Amygdala (tissue), 56 donors: ENCODE measurements at places on chromosomes 12 and 14.

DNA sequence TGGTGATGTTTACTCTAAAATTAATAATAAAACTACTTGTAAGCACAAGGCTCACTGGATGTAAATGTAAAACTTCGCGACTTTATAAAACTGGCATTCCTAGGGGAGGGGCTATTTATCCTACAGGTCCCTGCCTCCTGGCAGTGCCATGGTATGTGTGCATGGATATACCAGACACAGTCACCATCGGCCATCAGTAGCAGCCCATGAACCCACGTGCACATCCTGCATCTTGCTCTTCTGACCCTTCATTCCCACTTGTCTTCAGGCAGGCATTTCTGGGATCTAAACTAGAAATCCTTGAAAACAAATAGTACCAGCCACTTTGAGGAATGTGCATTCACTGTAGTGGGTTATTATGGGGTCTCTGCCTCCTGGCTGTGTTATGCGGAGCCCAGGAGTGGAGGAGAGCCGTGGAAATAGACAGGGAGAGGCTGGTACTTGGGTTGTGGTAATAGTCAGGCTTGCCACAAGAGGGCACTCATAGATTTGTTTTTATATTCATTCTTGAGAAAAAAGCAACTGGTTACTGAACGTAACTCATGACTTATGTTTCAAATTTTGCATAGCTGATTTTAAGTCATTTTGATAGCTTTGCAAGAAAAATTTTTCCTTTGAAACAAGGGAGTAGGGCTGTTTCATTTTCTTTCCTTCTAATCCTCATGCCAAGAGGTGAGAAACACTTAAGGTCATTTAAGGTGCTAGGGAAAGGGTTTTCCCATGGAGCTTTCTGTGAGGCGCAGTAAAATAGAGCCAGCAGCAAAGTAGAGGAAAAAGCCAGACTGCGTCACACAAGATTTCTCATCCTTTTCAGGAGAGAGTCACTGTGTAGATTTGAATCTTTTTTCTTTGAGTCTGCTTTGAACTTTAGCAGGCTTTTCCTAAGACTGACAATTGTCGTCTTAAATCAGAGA, 17.4 kb upstream of the GALNT16 start:
- peak; percentile 43 for DNase-seq

DNA sequence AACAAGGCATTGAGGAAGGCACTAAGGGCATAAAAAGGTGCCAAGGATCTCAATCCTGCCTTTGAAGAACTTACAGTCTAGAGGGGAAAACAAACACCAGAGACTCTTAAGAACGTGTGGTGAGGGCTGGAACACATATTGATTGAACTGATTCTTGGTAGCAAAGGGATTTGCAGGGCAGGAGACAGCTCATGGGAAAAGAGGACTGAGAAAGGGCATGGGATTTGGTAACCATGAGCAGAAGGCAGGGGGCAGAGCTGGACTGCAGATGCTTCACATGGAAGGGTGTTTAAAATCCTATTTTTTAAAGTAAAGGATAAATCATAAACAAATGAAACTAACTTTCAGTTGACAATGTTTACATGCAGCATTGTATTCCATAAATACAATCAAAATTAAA, 203.1 kb downstream of the ITPR2 start:
- DNase-seq, result no peak

DNA sequence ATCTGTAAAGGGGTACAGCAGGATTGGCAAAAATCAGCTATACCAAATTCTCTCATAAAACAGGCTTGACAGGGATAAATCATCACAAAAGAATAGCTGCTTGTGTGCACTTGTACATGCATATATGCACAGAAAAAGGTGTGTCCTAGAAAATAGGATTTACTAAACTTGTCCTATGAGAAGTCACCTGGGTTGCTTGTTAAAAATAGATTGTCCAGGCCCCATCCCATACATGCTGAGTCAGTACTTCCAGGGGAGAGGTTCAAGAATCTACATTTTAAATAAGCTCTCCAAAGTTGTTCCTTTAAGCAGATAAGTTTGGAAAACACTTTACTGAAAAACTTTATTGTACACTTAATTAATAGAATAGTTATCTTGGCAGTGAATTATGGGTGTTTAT, 123.1 kb downstream of the ANO6 start:
- DNase-seq, result no peak

GRCh38 chr12:89994911-89995310, 286.3 kb upstream of the ATP2B1 start:
- no peak for DNase-seq

GRCh38 chr12:112191201-112191600, 65.8 kb downstream of the TRAFD1 start:
- DNase-seq, result no peak

GRCh38 chr12:3165078-3165980, 88.2 kb downstream of the TSPAN9 start:
- no peak for DNase-seq

- peak; percentile 0 for DNase-seq
These were observed 115.4 kb downstream of the KLHL28 start for GRCh38 chr14:44846232-44846824.

GRCh38 chr14:104331871-104332605, 193.7 kb downstream of the KIF26A start:
- DNase-seq, result no peak

DNA sequence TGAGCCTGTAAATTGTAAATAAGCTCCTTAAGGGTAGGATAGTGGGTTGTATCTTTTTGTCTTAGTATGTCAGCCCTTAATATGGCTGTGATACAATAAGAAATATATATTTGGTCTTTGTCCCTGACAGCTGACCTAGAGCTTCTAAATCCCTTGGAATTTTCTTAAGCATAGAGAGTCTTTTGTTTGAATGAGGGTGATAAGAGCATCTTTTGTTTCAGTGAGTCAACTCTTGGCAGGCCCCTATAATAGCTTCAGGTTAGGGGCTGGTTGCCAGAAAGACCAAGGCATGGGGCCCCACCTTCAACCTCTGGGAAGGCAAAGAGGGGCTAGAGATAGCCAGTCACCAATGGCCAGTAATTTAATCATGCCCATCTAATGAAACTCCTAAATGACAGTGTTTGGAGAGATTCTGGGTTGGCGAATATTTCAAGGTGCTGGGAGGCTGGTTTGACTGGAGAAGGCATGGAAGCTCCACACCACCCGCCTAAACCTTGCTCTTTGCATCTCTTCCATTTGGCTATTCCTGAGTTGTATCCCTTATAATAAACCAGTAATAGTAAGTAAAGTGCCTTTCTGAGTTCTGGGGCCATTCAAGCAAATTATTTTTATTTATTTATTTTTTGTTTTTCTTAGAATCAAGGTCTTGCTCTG, 10.5 kb downstream of the PALS1 start:
- DNase-seq, result no peak

GRCh38 chr12:46269429-46270241, 792 bp upstream of the SLC38A1 start:
- no peak for DNase-seq

GRCh38 chr12:106197906-106198623, 49.8 kb downstream of the CKAP4 start:
- DNase-seq, result no peak

DNA sequence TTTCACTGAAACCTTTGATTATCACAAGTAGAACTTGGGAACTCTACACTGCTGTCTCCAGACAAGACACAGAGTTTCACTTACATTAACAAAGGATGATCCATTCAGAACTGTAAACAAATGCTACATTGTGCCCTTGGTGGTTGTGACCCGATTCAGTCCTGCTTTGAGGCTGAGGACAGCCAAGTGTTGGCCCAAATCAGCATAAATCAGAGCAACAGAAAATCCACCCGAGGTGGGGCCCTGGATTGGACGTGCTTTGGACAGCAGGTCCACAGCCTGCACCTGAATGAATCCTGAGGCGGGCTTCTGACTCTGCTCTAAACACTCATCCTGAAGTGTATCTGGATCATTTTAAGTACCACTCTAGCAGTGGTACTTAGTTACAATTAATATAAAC, 68.8 kb downstream of the PPP2R5C start:
- no peak for DNase-seq

DNA sequence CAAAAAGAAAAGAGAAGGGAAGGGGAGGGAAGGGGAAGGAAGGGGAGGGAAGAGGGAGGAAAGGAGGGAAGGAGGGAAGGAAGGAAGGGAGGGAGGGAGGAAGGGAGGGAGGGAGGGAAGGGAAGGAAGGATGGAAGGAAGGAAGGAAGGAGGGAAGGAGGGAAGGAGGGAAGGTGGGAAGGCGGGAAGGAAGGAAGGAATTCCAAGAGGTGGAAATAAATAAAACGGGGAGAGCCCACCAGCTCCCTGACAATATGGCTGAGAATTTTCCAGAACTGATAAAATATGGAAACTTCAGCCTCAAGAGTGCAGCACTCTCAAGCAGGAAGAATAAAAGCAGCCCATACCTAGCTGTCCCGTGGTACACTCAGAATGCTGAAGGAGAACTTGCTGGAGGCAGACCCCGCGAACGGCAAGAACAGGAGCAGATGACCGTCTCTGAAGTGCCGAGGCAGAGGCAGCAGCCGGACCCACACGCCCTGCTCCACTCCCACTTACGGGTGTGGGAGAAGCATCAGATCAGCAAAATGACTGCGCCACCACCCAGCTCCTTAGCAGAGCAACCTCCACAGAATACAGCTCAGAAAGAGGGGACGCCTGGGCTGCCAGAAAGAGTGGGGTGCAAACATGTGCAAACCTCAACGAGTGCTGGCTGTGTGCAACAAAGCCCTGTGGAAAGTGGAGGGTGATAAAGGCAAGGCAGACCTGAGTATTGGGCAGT, 34.1 kb upstream of the INF2 start:
- no peak for DNase-seq

GRCh38 chr14:105742531-105742848, 216.1 kb downstream of the TMEM121 start:
- no peak for DNase-seq

DNA sequence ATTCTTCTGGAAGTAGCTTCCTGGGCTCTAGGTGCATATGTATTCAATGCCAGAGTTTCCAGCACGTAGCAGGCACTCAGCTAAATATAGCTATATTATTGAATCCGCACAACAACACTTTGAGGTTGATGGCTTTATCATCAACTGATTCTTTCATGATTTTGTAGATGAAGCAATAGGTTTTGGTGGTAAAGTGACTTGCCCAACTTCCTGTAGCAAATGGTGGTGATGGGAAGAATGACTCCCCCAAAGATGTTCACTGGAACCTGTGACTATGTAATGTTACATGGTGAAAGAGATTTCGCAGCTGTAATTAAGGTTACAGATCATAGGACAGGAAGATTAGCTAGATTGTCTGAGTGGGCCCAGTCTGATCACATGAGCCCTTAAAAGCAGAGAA, 3.2 kb downstream of the TDRD9 start:
- DNase-seq, result no peak

DNA sequence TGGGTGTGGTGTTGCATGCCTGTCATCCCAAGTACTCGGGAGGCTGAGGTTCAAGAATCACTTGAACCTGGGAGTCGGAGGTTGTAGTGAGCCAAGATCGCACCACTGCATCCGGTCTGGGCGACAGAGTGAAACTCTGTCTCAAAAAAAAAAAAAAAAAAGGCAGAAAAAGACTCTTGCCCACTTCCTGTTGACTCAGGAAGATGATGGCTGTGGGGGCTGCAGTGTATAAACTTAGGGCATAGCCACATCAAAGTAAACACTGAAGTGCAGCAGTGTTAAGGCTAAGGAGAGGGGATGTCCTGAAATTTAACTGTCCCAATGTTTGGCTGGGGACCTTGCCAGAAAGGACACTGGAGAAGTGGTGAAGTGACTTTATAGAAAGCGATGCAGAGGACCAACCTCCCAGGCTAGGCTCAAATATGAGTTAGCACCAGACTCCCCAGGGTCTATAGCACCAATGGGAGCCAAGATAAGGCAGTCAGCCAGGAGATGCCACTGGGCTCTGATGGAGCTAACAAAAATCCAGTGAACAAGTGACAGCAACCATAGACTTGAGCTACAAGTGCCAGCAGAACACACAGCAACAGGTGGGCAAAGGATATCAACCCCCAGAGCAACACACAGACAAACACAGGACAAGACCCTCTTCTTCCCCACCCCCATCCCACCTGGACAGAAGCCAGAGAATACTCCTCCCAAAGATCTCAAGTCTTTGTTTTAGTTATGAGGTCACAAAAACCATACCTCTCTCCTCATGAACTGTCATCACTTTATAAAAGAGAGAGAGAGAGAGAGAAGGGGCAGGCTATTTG, 28.0 kb downstream of the NELL2 start:
- no peak for DNase-seq

GRCh38 chr14:80664576-80664975, 277.0 kb downstream of the CEP128 start:
- no peak for DNase-seq

DNA sequence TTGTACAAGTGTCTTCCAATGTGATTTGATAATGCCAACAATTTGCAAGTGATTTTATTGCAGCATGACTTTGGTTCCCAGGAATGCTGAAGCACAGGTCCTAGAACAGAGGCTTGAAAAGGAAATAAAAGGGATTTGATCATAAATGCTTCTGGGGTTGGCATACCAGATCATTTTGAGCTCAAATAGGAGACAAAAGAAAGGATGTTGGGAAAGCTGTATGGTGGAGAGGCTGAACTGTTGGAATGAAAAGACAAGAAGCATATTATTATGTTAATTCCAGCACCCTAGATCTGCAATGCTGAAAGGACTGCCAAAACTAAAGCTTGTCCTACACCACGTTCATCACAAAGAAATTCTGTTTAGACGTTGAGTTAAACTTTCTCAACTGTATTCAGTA, 143.1 kb downstream of the BICD1 start:
- DNase-seq, result no peak

DNA sequence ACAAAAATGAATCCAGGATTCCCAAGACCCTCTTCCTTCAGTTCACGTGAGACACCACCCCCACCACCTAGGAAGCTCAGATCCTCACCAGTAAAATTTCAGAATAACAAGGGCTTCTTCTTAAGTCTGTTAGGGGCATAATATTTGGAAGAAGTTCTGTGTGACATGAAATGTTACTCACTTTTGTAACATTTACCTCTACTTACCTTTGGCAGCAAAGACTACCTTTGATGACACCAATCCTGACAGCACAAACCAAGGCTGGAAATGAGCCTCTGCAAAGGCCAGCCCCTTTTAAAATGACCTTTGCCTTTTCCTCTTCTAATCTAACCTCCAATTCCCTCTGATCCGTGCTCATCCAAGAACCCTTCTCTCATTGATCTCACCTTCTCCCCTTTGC, 19.4 kb upstream of the KRT77 start:
- DNase-seq, result no peak

DNA sequence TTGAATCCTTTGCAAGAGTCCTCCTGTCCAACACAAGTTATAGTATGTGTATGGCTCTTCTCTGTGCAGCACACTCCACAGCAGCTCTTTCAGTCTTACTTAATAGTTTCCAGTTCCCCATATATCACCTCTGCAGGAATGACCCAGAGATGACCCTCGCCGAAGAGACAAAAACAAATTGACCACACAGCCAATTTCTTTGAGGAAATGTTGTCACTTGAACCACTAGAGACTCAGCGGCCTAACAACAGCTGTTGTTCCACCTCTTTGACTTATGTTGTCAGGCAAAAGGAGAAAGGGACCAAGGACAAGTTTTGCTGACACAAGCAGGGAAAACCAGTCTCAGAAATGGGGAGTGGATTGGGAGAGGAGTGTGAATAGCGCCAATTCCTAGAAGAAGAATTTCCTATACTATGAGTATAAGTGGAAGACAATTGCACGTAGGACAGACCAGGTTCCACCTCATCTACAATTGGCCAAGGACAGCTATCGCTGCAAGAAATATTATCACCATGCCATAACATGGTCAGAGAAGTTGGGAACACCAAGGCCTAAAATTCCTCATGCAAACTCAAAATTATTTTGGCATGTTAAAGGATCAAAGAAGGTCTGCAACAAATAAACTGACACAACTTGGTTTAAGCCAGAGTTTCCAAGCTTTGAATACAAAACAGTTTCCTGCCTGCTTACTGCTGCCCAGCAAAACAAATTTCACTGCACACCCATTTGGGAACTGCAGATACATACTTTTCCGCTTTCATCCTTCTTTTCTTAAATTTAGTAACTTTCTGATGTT, 41.7 kb upstream of the ITPR2 start:
- no peak for DNase-seq
